NCI-H748 treated with DMSO at 0.1 percent for 48 hours (cell line): ENCODE measurements at places on chromosomes 7 and 10.

- no peak for DNase-seq
These were observed 5.0 kb downstream of the LBX1 start for GRCh38 chr10:101224060-101224909.

- DNase-seq = no peak
These were observed 3.6 kb downstream of the ZEB1 start for GRCh38 chr10:31322647-31323046.

- DNase-seq = no peak
These were observed 88.9 kb upstream of the TBX20 start for GRCh38 chr7:35342786-35343185.

- peak; percentile 8 for DNase-seq
These were observed 75.5 kb downstream of the PAPSS2 start for GRCh38 chr10:87734987-87735827.

DNA sequence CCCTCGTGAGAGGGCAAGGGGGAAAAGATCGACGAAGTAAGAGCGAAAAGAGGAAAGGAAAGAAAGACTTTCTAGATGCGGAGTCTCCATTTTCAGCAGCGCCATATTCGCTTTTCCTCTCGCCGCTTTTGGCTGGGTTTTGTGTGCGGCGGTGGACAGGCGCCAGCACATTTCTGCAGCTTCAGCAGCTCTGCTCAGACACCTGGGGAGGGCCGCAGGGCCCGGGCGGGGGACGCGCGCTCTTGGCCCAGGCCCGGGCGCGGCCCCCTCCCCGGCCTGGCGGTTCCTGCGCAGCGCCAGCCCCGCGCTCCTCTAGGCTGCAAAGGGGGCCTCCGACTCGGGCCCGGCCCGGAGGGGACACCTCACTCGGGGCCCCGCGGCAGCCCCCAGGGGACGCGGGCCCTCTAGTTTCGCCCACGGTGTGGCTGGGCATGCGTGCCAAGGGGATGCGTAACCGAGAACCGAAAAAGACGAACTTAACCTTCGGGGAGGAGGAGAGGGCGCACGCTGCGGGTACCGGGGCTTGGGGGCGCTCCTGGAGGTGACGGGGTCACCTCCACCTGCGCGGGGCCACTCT lies 34.5 kb upstream of the EBLN1 start:
- no peak for DNase-seq

DNA sequence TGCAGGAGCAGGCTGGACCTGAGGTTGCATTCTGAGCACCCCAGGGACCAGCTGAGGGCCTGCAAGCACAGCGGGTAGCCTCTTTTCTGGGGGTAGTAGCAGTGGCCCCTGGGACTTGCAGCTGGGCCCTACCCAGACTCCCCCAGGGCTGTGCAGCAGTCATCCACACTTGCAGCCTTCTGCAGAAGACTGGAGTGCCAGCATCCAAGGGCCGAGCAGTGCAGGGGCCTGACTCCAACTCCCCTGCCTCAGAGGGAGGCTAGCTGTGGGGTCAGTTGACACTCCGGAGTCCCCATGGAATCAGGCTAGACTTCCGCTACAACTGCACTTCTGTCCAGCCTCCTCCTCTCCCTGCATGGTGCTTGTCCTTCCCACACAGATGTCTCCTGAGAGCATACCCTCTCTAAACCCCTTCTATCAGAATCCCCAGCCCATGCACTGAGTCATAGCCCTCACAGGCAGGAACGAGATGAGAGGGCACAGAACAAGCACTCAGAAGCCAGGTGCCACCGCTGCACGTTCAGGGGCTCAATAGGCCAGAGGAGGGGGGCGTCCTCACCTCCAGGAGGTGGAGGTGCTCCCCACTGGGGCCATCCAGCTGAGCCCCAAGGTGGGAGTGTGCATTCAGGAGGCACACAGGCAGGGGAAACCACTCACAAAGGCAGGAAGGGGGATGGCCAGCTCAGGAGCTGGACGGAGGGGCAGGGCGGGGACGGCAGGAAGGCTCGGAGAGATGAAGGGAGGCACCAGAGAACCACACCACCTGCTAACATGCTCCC lies 7.5 kb downstream of the RASGEF1A start:
- DNase-seq = no peak

GRCh38 chr7:95922191-95922590 lies 149.8 kb downstream of the DYNC1I1 start:
- no peak for DNase-seq

- no peak for DNase-seq
These were observed 57.0 kb downstream of the STRA8 start for GRCh38 chr7:135290594-135290993.

- DNase-seq = no peak
These were observed 43.4 kb downstream of the PRPS1L1 start for GRCh38 chr7:17984288-17984687.

GRCh38 chr7:26213807-26214515 lies 12.4 kb downstream of the CBX3 start:
- no peak for DNase-seq

GRCh38 chr7:91492317-91492716 lies 228.1 kb downstream of the FZD1 start:
- no peak for DNase-seq

DNA sequence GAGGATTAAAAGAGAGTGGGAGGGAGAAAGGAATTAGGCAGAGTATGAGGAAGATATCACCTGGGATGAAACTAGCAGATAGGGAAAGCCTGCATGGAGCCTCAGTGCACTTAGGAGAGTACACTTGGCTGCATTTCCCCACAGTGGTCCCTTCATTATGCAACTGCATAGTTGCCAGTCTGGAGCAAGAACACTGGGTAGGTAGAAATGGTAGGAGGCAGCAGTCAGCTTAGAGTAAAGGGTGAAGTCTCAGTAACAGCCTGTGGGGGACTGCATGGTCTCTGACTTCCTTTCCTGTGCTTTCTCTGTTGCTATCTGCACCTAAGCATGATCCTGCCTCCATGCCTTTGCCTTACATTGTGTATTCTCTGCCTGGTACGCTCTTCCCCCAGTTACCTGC lies 14.0 kb upstream of the PCGF5 start:
- peak; percentile 9 for DNase-seq

DNA sequence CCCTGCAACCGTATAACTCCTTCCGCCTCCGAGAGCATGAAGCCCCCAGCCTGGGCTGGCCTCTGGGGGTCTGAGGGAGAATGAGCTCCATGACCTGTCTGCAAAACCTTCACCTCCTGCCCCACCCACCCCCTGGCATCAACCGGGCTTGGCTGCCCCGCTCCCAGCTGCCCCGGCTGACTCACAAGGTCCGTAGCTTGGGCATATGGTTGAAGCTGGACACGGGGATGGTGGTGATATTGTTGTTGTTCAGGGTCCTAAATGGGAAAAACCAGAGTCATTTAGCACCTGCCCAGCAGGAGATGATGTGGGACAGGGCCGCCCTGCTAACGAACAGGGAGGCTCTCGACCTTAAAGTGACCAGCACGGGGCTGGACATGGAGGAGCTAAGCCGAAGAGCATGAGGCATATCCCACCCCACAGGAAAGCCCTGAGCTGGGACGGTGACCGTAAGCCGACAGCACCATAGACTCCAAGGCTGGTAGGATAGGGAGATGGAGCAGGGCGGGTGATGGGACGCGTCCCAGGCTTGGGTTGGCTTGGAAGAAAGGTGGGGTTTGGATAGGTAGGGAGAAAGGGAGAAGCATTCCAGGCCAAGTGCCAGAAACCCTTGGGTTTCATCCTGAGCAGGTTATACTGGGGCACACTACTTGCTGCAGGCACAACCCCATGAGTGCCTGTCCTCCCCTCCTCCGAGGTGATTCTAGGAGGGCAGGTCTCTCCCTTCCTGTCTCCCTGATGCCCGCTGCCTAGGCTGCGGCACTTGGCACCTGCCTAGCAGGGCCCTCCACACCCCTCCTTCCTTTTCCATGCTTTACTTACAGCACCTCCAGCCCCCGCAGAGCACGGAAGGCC lies 121.5 kb downstream of the SLIT1 start:
- DNase-seq = no peak

DNA sequence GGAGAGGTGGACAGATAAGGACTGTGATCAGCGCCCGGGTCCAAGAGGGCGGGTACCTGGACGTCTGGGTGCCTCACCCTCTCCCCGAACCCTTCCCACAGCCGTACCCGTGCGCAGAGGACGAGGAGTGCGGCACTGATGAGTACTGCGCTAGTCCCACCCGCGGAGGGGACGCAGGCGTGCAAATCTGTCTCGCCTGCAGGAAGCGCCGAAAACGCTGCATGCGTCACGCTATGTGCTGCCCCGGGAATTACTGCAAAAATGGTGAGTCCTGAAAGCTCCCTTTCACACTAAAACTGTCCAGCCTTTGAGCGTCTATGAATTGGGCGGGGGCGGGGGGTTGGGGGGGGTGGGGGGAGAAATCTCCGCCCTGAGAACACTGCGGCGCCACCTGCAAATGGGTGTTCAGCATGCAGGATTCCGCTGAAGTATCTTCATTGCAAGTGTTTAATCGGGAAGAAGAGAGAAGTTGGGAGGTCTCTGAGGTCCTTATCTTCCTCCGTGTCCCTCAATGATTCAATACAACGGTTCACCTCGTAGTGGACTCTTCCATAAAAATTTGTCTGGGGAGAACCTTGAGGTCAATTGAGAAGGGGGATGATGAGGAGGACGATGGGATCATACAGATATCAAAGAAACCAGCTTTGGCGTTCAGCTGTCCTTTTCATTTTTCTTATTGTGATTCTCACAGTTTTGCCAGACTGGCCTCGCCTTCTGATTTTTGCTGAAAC lies 906 bp downstream of the DKK1 start:
- DNase-seq = no peak

- no peak for DNase-seq
These were observed 209.6 kb downstream of the DKK1 start for GRCh38 chr10:52523696-52524095.

GRCh38 chr10:123994417-123995081 lies 98.8 kb downstream of the CHST15 start:
- peak; percentile 41 for DNase-seq

DNA sequence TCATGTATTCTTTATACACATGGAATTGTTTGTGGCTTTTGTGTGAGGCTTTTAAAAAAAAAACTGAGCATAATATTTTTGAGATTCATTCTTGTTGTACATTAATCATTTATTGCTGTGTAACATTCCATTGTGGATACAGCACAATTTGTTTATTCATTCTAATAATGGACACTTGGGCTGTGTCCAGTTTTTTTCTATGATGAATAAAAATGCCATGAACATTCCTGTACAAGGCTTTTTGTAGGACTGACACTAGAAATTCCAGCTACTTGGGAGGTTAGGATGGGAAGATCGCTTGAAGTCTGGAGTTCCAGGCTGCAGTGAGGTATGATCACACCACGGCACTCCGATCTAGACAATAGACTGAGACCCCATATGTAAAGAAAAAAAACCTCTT lies 254.3 kb upstream of the CACNA2D1 start:
- DNase-seq = no peak

- DNase-seq = peak; percentile 82
These were observed 176.5 kb upstream of the FRMD4A start for GRCh38 chr10:14507176-14507575.

- DNase-seq = no peak
These were observed 25.8 kb downstream of the BTRC start for GRCh38 chr10:101379663-101380352.

- DNase-seq = no peak
These were observed 5.3 kb upstream of the ARHGAP19 start for GRCh38 chr10:97297556-97298222.

DNA sequence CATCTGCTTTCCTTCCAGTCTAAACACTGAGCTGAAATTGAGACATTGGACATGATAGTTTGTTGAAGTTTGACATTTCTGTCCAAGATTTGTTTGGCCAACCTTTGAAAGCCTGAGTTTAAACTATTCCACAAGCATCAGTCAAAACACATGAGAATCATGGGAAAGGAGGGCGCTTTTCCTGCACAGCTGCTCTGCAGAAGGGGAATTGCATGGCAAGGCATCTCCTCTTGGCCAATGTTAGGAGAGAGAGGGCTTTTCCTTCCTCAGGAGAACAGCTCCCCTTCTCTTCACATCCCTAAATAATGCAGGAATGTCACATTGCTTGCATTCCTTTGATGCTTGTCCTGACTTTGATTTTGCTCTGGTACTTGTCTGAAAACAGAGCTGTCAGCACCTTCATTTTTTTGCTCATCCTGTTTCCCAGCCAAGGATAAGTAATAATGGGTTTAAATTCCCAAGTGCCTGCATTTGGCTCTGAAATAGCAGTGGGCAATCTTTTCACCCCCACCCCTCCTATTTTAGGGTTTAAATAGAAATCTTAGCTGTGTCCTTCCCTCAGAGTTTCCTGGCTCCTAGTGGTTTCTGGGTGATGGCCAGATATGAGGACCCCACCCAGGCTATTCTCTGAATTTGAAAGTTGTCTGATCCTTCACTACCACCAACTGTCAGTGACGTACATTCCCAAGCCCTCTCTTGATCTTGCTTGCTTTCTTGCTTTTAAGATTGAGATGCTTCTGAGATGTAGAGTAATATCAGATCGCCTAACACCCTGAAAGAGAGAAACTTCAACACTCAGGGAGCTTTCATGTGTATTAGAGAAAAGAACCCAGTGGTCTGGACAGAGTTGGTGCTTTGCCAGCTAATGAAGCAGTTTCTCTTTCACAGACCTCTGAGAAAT lies 75.2 kb upstream of the NPVF start:
- no peak for DNase-seq

- no peak for DNase-seq
These were observed 30.6 kb downstream of the KLHL7 start for GRCh38 chr7:23136216-23136615.

- no peak for DNase-seq
These were observed 1.9 kb upstream of the EPHB4 start for GRCh38 chr7:100829150-100829716.

GRCh38 chr7:113321201-113321600 lies 202.8 kb upstream of the SMIM30 start:
- no peak for DNase-seq

- no peak for DNase-seq
These were observed 13.5 kb downstream of the ATP6V1F start for GRCh38 chr7:128876127-128876526.

DNA sequence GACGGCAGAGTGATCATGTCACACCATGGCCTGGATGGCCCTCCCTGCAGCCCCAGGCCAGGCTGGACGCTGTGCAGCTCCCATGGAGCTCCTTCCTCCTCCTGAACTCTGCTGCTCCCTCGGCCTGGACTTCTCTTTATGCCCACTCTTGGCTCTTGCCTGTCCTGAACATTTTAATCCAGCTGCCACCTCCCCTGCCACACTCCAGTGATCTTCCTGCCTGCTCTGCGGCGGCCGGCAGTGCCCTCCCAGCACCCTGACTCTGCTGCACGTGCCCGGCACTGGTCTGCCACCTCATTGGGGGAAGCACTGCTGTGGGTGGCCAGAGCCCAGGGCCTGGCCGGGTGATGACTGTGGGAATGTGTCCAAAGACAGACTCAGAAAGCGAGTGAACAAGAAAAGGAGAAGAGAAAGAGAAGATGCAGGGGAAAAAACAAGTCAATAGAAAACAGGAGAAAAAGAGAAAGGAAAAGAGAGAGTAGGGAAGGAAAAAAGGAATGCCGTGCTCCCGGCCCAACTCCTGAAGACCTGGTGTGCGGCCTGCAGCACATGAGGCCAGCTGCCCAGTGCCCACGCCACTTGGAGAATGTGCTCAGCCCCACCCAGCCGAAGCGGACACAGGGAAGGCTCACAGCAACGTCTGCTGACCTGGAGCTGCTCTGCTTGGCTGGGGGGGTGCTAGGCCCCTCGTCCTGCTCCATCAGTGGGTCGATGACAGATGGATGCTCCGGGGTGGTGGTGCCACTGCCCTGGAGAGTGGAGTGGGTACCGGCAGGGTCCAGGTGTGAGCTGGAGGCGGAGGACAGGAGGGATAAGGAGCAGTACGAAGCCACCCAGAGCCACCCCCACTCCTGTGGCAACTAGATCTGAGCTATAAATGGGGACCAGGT lies 115.9 kb downstream of the DLG5 start:
- DNase-seq = no peak

GRCh38 chr10:100229819-100230422 lies 525 bp upstream of the CHUK start:
- no peak for DNase-seq
